ENCODE measurements at places on chromosomes 6 and 20.

- DNase-seq, result no peak
These were observed 63.7 kb downstream of the PXDC1 start for GRCh38 chr6:3687847-3688246.

GRCh38 chr20:34472246-34472925, 43.8 kb upstream of the DYNLRB1 start:
- peak; percentile 27 for DNase-seq

DNA sequence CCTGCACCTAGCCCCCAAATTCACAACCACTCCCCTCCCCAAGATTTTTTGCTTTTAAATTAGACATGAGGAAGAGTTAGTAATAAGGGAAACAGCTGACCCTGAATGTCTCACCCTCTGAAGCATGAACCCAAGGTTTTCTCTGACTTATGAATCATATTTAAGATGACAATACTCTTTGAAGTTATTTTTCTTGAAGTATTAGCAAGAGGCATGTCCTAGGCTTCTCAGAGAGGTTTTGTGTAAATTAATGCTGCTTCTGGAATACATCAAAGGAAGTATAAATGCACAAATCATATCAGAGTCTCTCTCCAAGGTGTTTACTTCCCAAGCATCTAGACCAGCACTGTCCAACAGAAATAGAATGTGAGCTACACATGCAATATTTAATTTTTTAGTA, 408.1 kb upstream of the MARCKS start:
- DNase-seq, result peak; percentile 52

GRCh38 chr20:19992996-19993908, 23.9 kb upstream of the NAA20 start:
- peak; percentile 94 for DNase-seq

DNA sequence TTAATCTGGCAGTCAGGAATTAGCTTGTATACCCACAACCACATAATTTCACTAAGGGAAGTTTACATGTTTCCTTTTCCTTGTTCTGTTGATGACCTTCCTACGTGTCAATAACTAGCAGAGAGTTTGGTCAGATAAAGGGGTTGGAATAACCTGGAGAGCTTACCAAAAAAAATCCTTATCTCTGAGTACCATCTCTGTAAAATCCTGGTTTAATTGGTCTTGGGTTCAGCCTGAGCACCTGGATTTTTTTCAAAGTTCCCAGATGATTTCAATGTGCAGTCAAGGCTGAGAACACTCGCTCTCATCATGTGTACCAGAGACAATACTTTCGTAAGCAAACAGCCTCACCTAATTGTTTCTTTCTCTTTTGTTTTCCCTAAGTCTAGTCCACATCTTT, 483.8 kb upstream of the FLRT3 start:
- no peak for DNase-seq

GRCh38 chr20:48172357-48172702, 387.0 kb upstream of the SULF2 start:
- DNase-seq, result no peak

GRCh38 chr6:136501096-136501495, 49.1 kb downstream of the MAP7 start:
- no peak for DNase-seq

DNA sequence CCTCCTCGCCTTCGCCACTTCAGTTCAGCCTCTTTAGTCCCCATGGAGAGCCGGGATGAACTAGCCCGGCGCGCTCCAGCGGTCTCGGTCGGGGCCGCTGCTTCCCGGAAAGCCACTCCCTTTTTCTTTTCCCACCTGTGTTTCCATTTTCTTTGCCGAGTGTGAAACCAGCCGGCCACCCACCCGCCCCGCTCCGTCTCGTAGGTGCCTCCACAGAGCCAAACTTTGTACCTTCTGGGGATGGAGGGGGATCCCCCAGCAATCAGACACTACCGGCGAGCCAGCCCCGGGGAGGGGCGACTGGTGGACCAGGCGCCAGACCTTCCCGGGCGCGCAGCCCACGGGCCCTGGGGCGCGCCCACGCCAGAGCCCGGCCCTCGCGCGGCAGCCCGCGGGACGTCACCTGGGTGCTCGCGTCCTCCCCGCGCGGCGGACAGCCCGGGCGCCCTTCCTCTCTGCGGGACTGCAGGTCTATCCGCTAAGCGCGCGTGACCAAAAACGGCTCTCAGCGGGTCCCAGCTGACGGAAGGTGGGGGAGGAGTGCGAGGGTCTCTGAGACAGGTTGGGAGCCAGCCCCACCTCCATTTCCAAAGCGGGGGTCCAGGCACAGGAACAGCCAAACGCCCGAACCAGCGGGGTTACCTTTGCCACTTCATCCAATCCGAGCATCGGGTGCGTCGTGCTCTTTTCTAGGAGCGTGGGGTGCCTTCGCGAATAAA, at the start of gene MCHR2:
TSS of gene MCHR2 (minus strand) at position 691 of the 719 bp plus-strand sequence. CDS start 38,076 bp downstream, outside the sequence.
- no peak for DNase-seq

- DNase-seq, result no peak
These were observed 13.5 kb downstream of the STK35 start for GRCh38 chr20:2114990-2115681.

DNA sequence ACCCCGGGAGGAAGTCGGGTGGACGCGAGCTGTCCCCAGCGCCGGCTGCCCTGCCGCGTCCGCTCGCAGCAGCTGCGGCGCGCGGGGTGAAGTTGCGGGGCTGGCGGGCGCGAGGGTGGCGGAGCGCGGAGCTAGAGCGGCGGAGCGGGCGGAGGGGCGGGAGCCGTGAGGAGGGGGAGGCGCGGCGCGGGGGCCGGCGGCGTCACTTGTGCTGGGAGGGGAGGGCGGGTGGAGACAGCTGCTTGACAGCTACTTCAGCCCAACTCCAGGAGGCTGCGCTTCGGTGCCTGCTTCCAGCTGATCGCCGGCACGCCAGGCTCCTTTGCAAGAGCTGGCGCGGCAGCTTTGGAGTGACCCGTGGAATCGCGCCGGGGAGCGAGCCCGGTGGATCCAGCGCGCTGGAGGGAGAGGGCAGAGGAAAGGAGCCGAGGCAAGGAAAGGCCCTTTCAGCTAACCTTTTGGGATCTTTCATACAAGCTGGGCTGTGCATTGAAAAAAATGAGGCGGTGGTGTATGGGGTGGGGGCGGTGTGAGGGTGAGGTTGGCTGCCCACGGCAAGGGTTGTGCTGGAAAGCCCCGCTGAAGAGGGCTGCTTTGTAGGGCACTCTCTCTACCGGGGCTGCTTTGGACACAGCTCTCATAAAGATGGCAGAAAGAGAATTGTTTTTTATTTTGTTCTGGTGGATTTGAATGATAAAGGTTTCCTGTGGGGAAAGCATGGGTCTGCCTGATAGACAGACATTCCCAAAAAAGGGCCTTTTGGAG, 24.6 kb downstream of the RIPOR2 start:
- peak; percentile 33 for DNase-seq
